AG04450 (cell line): ENCODE measurements at places on chromosomes 16 and 17. TPM values are rescaled to one million over a fixed set of nuclear protein-coding genes. Genes with fewer than 3 reads are reported as not detected.

Gene ASB16
- polyA plus RNA-seq, result not detected in 2 replicates

Gene CCL16
- polyA plus RNA-seq, result not detected in 2 replicates

Gene NAGLU
- polyA plus RNA-seq, result 11.9 and 17.2 TPM in 2 replicates

Gene CSF3
- 0.05 TPM in 1 of 2 replicates, not detected in the other for polyA plus RNA-seq

Gene ACSM2B
- polyA plus RNA-seq, result not detected in 2 replicates

Gene GUCY2D
- not detected in 2 replicates for polyA plus RNA-seq

Gene NPIPB9
- 0.16 and 0.35 TPM in 2 replicates for polyA plus RNA-seq

Gene SLC16A11
- not detected in 2 replicates for polyA plus RNA-seq

Gene NEUROD2
- polyA plus RNA-seq, result not detected in 2 replicates

Gene CALB2
- polyA plus RNA-seq, result 2.9 and 3.0 TPM in 2 replicates

Gene COG7
- polyA plus RNA-seq, result 19.6 and 24.5 TPM in 2 replicates

Gene CDRT4
- polyA plus RNA-seq, result 4.1 and 5.0 TPM in 2 replicates

Gene SP6
- polyA plus RNA-seq, result 0.04 and 0.05 TPM in 2 replicates

Gene DRC7
- not detected in 2 replicates for polyA plus RNA-seq

Gene SMIM22
- not detected in 2 replicates for polyA plus RNA-seq

Gene RBL2
- 33.8 and 44.6 TPM in 2 replicates for polyA plus RNA-seq

Gene MAPT
- 0.21 and 0.27 TPM in 2 replicates for polyA plus RNA-seq

Gene NKIRAS2
- 46.5 and 51.3 TPM in 2 replicates for polyA plus RNA-seq

Gene NXPH3
- 0.20 and 0.27 TPM in 2 replicates for polyA plus RNA-seq

Gene KRTAP4-5
- not detected in 2 replicates for polyA plus RNA-seq

Gene GINS3
- 2.5 and 3.3 TPM in 2 replicates for polyA plus RNA-seq

Gene CDK5R1
- polyA plus RNA-seq, result 0.22 and 0.32 TPM in 2 replicates

Gene TAF15
- polyA plus RNA-seq, result 51.6 and 66.1 TPM in 2 replicates

Gene SYNGR3
- 1.8 and 2.3 TPM in 2 replicates for polyA plus RNA-seq

Gene TMEM235
- polyA plus RNA-seq, result not detected in 2 replicates

Gene FOXC2
- 0.79 and 1.6 TPM in 2 replicates for polyA plus RNA-seq

Gene DBNDD1
- polyA plus RNA-seq, result 9.2 and 12.5 TPM in 2 replicates

Gene CHD9NB
- polyA plus RNA-seq, result 1.2 and 1.4 TPM in 2 replicates

Gene GAST
- polyA plus RNA-seq, result not detected in 2 replicates

Gene GDPD1
- 1.9 and 2.7 TPM in 2 replicates for polyA plus RNA-seq

Gene C16orf74
- 3.2 and 5.0 TPM in 2 replicates for polyA plus RNA-seq

Gene SLFN11
- polyA plus RNA-seq, result 53.3 and 73.2 TPM in 2 replicates

Gene EPOP
- 0.16 and 0.17 TPM in 2 replicates for polyA plus RNA-seq

Gene KRT20
- polyA plus RNA-seq, result not detected in 2 replicates

Gene KRT27
- not detected in 2 replicates for polyA plus RNA-seq

Gene MPV17L
- 0.10 and 0.11 TPM in 2 replicates for polyA plus RNA-seq

Gene ABCA6
- polyA plus RNA-seq, result 0.36 and 0.41 TPM in 2 replicates

Gene BORCS6
- 2.3 and 2.7 TPM in 2 replicates for polyA plus RNA-seq

Gene ARHGDIG
- not detected in 2 replicates for polyA plus RNA-seq

Gene PERCC1
- polyA plus RNA-seq, result not detected in 2 replicates

Gene EXOC7
- 97.6 and 114 TPM in 2 replicates for polyA plus RNA-seq

Gene PHOSPHO1
- 0.05 and 0.09 TPM in 2 replicates for polyA plus RNA-seq

Gene CHAD
- not detected in 2 replicates for polyA plus RNA-seq

Gene NTN3
- polyA plus RNA-seq, result 0.31 and 0.38 TPM in 2 replicates

Gene SLC12A3
- not detected in 2 replicates for polyA plus RNA-seq
